ENCODE measurements at places on chromosomes 3 and 15.

DNA sequence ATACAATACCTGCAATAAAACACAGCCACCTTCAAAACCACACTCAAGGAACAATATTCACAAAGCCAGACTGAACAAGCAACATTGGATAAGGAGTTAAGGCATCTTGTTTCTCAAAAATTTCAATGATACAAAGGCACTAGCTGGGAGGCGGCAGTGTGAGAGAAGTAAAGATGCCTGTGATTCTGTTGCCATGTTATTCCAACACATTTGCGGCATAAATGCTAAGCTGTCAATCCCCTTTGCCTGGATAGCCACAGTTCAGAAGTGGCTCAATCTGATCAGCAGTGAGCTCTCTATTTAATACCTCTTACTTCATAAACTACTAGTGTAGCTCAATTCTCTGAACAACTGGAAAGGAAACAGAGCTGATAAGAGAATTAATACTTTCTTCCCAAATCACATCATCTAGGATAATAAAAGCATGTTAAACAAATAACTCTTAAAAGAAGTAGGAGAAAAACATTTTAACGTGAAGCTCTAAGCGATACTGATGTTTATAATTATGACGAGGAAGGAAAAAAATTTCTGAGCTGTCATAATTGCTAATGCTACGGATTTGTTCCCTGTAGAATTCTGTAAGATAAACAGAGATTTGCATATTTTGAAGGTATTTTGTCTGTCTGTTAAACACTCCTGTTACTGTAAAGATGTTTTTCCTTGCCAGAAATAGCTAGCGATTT lies 358.4 kb downstream of the FOXP1 start:
- ATAC-seq: no peak

DNA sequence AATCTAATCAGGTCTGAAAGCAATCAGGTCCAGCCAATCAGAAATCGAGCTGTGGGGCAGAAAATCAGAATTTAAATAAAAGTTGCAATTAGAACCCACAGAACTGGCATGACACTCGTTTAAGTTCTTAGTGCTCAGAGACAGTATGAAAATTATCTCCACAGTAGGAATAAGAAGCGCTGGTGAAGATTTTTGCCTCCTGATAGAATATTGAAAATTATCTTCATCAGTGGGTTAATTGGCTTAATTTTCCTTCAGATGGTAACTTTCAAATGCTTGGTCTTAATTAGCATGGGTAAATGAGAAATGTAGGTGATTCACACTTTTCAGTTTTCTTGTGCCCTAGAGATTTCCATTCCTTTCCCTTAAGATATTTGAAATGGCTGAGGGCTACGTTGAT lies 109.1 kb upstream of the MDFIC2 start:
- ATAC-seq: no peak

- ATAC-seq: peak; percentile 85
Measured at GRCh38 chr15:67091071-67091979, 25.9 kb downstream of the SMAD3 start.

DNA sequence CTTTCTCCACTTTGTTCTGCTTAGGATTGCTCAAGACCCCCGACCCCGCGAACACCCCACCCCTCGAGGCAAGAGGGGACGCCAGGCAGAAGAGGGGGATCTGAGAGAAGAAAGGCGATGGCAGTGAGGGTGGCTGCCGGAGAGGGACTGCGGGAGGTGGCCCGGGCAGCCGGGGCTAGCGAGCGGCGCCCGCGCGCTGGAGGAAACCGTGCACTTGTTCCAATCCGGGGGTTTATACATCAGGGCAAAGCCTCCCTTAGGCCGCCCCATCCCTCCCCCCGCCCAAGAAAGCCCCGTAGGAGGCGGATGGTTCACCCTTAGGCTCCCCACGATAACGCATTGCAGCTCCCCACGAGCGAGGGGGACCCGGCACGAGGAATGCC lies 475 bp downstream of the ERC2 start:
- ATAC-seq: peak; percentile 65

DNA sequence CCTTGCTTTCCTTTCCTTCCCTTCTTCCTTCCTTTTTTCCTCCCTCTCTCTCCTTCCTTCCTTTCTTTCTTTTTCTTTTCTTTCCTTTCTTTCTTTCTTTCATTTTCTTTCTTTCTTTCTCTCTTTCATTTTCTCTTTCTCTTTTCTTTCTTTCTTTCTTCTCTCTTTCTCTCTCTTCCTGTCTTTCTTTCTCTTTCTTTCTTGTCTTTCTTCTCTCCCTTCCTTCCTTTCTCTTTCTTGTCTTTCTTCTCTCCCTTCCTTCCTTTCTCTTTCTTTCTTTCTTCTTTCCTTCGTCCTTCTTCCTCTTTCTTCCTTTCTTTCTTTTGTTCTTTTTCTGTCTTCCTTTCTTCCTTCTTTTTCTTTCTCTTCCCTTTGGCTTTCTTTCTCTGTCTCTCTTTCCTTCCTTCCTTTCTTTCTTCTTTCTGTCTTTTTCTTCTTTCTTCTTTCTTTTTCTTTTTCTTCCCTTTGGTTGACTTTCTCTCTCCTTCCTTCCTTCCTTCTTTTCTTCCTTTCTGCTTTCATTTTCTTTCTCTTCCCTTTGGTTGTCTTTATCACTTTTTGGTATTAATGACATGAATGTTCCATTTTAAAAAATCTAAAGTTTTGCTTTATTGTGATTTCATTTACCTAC lies 496.4 kb upstream of the CBLB start:
- ATAC-seq: no peak

DNA sequence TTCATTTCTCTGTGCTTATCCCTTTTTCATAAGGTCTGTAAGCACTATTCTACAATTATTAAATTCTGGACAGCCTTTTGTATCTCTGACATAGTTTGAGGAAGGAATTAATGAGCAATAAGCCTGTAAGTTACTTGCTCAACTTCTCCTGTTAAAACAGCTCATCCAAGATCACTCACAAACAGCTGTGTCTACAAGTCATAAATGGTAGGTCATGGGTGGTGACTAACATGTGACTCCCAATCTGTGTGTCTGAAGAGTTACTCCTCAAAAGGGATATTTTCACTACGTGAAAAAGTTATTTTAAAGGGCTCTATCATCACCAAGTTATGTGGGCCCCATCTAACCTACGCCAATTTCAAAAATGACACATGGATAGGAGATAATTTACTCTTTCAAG lies 145.2 kb upstream of the CBLB start:
- ATAC-seq: no peak

DNA sequence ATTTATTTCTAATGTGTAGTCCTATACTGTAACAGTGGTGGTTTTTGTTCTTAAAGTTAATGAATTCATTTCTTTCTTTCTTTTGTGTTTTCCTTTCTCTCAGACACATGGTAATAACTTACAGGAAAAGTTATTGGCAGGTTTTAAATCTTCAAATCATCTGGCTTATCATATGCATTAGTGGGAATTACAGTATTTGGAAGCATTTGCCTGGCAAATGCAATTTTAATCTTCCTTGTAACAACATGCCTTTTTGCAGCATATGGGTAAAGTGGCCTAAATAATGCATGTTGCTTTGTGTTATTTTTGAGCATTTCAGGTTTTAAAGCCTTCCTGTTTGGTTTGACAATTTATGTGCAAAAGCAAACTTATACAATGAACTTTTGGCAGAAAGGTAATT lies 66.8 kb downstream of the GALK2 start:
- no peak for ATAC-seq

DNA sequence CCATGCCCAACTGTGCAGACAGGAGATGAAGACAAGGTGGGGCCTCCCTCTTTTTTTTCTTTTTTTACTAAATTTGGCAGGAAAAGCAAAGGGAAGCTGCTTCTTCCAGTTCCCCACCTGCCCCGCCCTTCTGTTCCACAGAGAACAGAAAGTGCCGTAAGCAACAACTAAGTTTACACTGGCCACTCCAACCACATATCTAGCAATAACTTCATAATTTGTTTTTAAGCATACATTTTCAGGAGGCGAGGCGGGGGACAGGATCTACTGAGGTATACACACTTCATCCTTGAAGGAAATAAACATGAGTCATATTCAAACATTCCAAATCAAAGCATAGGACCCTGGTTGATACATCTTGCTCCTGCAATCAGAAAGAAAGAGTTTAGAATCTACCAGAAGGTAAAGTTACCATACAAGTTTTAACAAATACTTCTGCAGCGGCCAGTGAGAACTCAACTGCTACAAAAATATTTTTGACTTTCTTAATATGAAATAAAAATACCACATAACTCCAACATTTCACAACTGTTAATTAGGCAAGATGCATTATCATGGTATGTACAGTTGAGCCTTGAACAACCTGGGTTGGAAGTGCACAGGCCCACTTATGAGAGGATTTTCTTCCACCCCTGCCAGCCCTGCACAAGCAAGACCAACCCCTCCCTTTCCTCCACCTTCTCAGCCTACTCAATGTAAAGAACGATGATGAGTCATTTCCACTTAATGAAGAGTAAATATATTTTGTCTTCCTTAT lies 50.7 kb downstream of the FOXP1 start:
- ATAC-seq: no peak

- peak; percentile 77 for ATAC-seq
Measured at GRCh38 chr15:39426552-39427532, 154.0 kb upstream of the THBS1 start.

Measured in SK-N-SH treated with all-trans-retinoic acid at 6 μM for 48 hours (cell line).